Natural killer cell (primary cell): ENCODE measurements at places on chromosomes 13 and 19. TPM values are rescaled to one million over a fixed set of nuclear protein-coding genes. Genes with fewer than 3 reads are reported as not detected.

DNA sequence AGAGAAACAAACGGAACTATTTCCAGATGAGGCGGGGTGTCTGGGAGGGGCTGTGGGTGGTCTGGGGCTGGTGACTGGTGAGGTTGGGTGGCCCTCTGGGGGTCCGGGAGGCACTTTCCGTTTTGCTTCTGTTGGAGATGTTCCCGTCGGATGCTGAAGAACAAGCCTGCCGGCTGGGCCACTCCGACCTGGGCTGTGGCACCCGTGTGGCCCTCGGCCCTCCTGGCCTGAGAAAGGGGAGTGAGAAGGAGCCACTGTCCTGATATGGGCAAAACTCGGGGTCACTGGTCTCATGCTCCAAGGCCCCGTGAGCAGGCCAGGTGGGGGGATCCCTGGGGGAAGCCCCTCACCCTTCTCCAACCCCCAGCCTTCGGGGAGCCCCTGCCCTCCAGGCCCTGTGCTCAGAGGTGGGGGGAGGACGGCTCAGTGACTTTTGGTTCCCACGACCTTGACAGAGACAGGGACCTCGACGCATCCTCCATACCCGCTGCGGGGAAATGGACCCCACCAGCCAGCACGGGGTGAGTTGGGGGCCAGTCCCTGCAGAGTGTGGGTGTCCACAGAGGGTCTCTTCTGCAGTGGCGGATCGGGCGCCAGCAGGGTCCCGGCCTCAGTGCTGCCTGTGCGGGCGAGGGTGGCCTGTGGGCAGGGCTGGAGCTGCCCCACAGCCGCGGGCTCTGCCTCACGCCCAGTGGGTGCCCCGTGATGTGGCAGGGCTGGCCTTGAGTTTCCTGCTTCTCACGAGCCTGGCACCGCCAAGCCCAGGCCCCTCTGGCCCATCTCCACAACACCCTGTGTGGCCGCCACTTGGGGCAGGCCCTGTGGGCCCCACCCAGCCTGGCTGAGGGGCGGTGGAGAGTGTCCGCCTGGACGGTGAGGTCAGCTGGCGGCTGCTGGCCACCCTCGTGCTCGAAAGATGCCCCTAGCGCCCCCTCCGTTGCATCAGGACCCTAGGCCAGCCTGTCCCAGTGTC lies 4.4 kb upstream of the TBXA2R start:
- no peak overlapping the region for H3K4me3 ChIP-seq
- H3K4me1 ChIP-seq = peaks cover 30% of the 10 kb centered on the region
- no peaks in the 10 kb centered on the region for H3K27me3 ChIP-seq
- H3K27ac ChIP-seq = no peak overlapping the region
- peaks cover 25% of the 10 kb centered on the region for H3K36me3 ChIP-seq

- H3K4me3 ChIP-seq = no peak overlapping the region
- no peaks in the 10 kb centered on the region for H3K36me3 ChIP-seq
- no peak overlapping the region for H3K27ac ChIP-seq
- H3K27me3 ChIP-seq = no peaks in the 10 kb centered on the region
- no peaks in the 10 kb centered on the region for H3K4me1 ChIP-seq
Measured at GRCh38 chr13:21738630-21739029, 67.8 kb downstream of the FGF9 start.

GIPC1 gene
- 31.4 TPM for total RNA-seq

GRCh38 chr13:110014719-110015118 lies 228.3 kb upstream of the IRS2 start:
- no peaks in the 10 kb centered on the region for H3K27me3 ChIP-seq
- no peak overlapping the region for H3K4me3 ChIP-seq
- no peak for DNase-seq

DNA sequence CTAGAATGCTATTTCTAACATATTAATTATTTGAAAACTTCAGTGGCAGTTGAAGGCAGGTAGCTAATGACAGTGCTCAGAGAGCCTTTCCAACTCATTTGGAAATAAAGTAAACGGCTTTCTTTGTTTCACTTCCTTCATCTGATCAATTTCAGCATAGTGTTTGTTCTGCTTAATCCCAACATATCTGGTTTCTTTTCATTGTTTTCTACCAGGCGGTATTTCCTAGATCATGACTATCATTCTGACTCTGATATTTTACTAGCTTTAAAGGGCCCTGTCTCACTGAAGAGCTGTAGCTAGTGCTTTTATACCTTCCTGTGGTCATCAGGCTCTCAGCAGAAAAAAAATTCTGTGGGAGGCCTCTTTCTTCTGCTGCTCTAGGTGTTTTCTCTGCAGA lies 178.6 kb downstream of the RBM26 start:
- H3K4me1 ChIP-seq = no peaks in the 10 kb centered on the region
- H3K27me3 ChIP-seq = no peaks in the 10 kb centered on the region
- H3K27ac ChIP-seq = no peak overlapping the region
- H3K36me3 ChIP-seq = no peaks in the 10 kb centered on the region

GRCh38 chr19:2867025-2867991 lies at the start of gene ZNF556:
Gene ZNF556 (plus strand): TSS chr19:2867335. CDS start chr19:2867422, 87 bp downstream.
- peaks cover 3% of the 10 kb centered on the region for H3K4me1 ChIP-seq
- H3K27ac ChIP-seq = no peak within 1 kb of the TSS
- DNase-seq = no peak
- H3K27me3 ChIP-seq = no peaks in the 10 kb centered on the region
- H3K4me3 ChIP-seq = no peak within 1 kb of the TSS

GRCh38 chr19:12886969-12887747 lies at the start of gene KLF1:
Gene KLF1 (minus strand): TSS chr19:12887201. CDS start chr19:12887140, 61 bp downstream.
- no peak for DNase-seq
- no peaks in the 10 kb centered on the region for H3K27me3 ChIP-seq
- H3K27ac ChIP-seq = no peak within 1 kb of the TSS
- H3K4me3 ChIP-seq = no peak within 1 kb of the TSS
- no peaks in the 10 kb centered on the region for H3K36me3 ChIP-seq

ZNF837 gene
- total RNA-seq = 1.4 TPM

DNA sequence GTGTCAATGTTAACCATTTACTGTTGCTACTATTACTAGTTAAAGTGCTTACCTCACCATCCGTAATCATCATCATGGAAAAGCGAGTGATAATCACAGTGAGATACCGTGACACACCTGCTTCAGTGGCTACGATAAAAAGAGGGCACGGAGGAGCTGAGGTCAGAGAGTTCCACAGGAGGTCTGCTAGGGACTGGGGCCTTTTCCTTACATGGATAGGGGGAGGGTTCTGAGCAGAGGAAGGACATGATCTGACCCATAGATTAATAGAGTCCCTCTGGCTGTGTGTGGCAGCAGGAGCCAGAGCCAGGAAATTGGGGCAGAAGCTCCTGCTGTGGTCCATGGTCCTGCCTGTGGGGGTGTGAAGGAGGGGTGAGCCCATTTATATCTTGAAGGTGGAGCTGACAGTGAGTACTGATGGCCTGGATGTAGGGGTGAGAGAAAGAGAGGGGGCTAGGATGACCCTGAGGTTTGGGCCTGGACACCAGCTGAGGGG lies 136.7 kb downstream of the SIPA1L3 start:
- no peaks in the 10 kb centered on the region for H3K27me3 ChIP-seq
- H3K36me3 ChIP-seq = no peaks in the 10 kb centered on the region
- H3K4me3 ChIP-seq = no peak overlapping the region
- no peak for DNase-seq

DNA sequence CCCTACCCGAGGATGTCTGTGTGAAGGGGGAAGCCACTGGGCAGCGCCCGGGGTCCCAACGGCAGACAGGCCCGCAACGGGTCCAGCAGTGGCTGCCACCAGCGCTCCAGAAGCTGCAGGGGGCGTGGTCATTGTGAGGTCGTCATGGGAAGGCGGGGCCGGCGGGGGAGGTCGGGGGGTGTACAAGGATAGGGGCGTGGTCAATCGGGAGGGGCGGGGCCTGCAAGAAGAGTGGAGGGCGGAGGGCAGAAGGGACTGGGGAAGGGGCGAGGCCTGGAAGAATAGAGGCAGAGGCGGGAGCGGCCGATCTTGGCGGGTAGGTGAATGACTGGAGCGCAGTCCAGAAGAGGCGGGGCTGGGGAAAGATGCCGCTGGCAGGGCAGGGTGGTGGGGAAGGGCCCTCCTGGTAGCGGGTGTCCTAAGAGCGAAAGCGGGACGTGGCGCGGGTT lies 4.4 kb downstream of the FUZ start:
- H3K27ac ChIP-seq = peak overlapping the region; percentile 72
- H3K4me1 ChIP-seq = peaks cover 36% of the 10 kb centered on the region
- peaks cover 13% of the 10 kb centered on the region for H3K36me3 ChIP-seq
- DNase-seq = peak; percentile 91
- H3K4me3 ChIP-seq = peak overlapping the region; percentile 69
- H3K27me3 ChIP-seq = no peaks in the 10 kb centered on the region

- no peaks in the 10 kb centered on the region for H3K4me1 ChIP-seq
- no peaks in the 10 kb centered on the region for H3K27me3 ChIP-seq
- H3K36me3 ChIP-seq = no peaks in the 10 kb centered on the region
- no peak overlapping the region for H3K4me3 ChIP-seq
- H3K27ac ChIP-seq = no peak overlapping the region
Measured at GRCh38 chr13:31346891-31347290, 147.1 kb downstream of the B3GLCT start.

ADGRL1 gene
- 52.7 TPM for total RNA-seq

- H3K4me1 ChIP-seq = no peaks in the 10 kb centered on the region
- H3K27me3 ChIP-seq = no peaks in the 10 kb centered on the region
- H3K27ac ChIP-seq = no peak overlapping the region
- no peaks in the 10 kb centered on the region for H3K36me3 ChIP-seq
Measured at GRCh38 chr13:89925107-89925506, 1422.4 kb upstream of the MIR17HG start.

DNA sequence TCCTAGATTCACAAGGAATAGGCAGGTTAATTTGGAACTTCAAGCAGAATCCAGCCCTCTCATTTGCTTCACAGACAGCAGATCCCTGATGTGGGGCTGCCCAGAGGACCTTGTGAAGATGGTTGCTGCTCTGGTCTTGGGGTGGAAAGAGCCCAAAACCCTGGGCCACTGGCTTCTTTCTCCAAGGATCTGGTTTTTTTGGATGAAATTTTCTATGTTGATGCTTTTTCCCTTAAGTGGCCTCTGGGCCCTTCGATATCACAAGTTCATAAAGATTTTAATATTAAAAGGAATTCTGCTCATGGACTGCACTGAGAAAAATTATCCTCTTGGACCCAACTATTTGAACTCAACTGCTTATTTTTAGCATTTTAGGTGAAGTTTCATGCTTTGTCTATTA lies 421.1 kb downstream of the KLF5 start:
- H3K27ac ChIP-seq = no peak overlapping the region
- DNase-seq = no peak
- H3K4me3 ChIP-seq = no peak overlapping the region
- H3K27me3 ChIP-seq = no peaks in the 10 kb centered on the region

GFY gene
- not detected for total RNA-seq

- no peak overlapping the region for H3K4me3 ChIP-seq
- no peaks in the 10 kb centered on the region for H3K27me3 ChIP-seq
- no peaks in the 10 kb centered on the region for H3K4me1 ChIP-seq
- no peak for DNase-seq
- H3K27ac ChIP-seq = no peak overlapping the region
- H3K36me3 ChIP-seq = no peaks in the 10 kb centered on the region
Measured at GRCh38 chr13:109945206-109945960, 159.0 kb upstream of the IRS2 start.

DNA sequence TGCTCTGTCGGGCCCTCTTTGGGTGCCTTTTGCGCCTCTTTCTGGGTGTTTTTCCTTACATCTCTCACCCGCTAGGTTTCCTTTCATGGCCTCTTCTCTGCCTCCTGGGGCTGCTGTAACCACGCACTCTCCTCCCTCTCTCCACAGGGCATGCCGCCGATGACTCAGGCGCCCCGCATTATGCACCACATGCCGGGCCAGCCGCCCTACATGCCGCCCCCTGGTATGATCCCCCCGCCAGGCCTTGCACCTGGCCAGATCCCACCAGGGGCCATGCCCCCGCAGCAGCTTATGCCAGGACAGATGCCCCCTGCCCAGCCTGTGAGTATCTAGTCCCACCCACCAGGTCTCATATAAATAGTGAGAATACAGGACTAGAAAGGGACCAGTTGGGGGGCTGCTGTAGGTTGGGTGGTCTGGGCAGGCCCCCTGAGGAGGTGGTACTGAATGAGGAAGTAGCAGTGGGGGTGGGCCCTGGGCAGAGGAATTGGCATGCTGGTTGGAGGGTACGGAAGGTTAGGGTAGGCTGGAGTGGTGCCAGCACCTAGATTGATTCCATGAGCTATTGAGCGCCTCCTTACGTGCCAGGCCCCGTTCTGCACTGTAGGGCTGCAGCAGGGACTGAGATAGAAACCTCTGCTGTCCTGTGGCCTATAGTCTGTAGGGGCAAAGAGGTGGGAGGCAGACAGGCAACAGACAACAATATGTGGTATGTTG lies 11.9 kb downstream of the SNRPA start:
- peaks cover 75% of the 10 kb centered on the region for H3K36me3 ChIP-seq
- peaks cover 20% of the 10 kb centered on the region for H3K4me1 ChIP-seq
- DNase-seq = no peak
- H3K27me3 ChIP-seq = no peaks in the 10 kb centered on the region
- no peak overlapping the region for H3K4me3 ChIP-seq

- H3K4me1 ChIP-seq = no peaks in the 10 kb centered on the region
- H3K4me3 ChIP-seq = no peak overlapping the region
- H3K27me3 ChIP-seq = no peaks in the 10 kb centered on the region
- no peak overlapping the region for H3K27ac ChIP-seq
- no peaks in the 10 kb centered on the region for H3K36me3 ChIP-seq
Measured at GRCh38 chr13:107553838-107554237, 661.5 kb downstream of the LIG4 start.

GRCh38 chr19:50537769-50538230 lies 24.1 kb upstream of the ASPDH start:
- H3K27me3 ChIP-seq = no peaks in the 10 kb centered on the region
- DNase-seq = peak; percentile 54
- H3K4me1 ChIP-seq = no peaks in the 10 kb centered on the region

GRCh38 chr13:50006426-50007135 lies 8.7 kb upstream of the KCNRG start:
- peaks cover 20% of the 10 kb centered on the region for H3K36me3 ChIP-seq
- no peak overlapping the region for H3K27ac ChIP-seq
- no peak overlapping the region for H3K4me3 ChIP-seq
- H3K4me1 ChIP-seq = no peaks in the 10 kb centered on the region
- no peak for DNase-seq

EDDM13 gene
- 2.6 TPM for total RNA-seq

TRAPPC6A gene
- total RNA-seq = 45.2 TPM

- no peak for DNase-seq
- H3K36me3 ChIP-seq = no peaks in the 10 kb centered on the region
- H3K4me1 ChIP-seq = peaks cover 22% of the 10 kb centered on the region
- H3K27me3 ChIP-seq = no peaks in the 10 kb centered on the region
- H3K27ac ChIP-seq = no peak overlapping the region
Measured at GRCh38 chr19:33290956-33291622, 11.2 kb downstream of the CEBPA start.

DNA sequence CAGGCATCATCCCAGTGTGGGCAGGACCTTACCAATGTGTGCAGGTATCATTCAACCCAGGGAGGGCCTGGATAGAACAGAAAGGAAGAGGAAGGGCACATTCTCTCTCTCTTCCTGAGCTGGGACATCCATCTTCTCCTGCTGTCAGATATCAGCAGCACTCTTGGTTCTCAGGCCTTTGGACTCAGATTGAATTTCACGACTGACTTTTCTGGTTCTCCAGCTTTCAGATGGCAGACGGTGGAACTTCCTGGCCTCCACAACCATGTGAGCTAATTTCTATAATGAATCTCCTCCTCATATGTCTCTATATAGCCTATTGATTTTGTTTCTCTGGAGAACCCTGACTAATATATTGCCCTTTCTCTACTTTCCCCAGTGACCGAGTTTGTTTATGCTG lies 77.3 kb downstream of the OLFM4 start:
- H3K4me1 ChIP-seq = no peaks in the 10 kb centered on the region
- no peak overlapping the region for H3K27ac ChIP-seq
- DNase-seq = no peak
- H3K27me3 ChIP-seq = no peaks in the 10 kb centered on the region
- no peaks in the 10 kb centered on the region for H3K36me3 ChIP-seq

KIR3DL2 gene
- 65.1 TPM for total RNA-seq

- H3K4me1 ChIP-seq = no peaks in the 10 kb centered on the region
- H3K27ac ChIP-seq = no peak overlapping the region
- DNase-seq = no peak
- no peak overlapping the region for H3K4me3 ChIP-seq
- no peaks in the 10 kb centered on the region for H3K36me3 ChIP-seq
Measured at GRCh38 chr13:94300401-94300800, 179.1 kb downstream of the DCT start.

LCP1 gene
- total RNA-seq = 1,113 TPM
